Vagina (tissue), 2 donors: ENCODE measurements at places on chromosomes 1 and 21.

- DNase-seq: no peak
Observed at GRCh38 chr1:113166473-113166872, 93.5 kb downstream of the LRIG2 start.

DNA sequence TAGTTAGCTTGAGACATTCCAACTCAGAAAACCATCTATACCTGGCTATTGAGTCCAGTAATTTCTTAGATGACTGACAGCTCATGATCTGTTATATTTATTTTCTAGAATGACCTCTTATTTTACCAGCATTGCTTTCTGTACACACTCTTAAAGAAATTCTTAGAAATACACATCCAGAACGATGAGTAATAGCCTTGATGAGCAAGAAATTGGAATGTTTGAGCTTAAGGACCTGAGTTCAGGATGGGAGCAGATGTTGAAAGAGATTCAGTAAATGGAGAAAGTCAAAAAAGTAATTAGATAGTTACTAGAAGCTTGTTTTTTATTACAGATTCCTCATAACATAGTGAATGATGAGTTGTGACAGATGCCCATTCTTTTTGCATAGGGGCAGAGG is 11.7 kb downstream of the PYHIN1 start:
- no peak for DNase-seq

- DNase-seq: no peak
Observed at GRCh38 chr1:66624412-66625060, 90.6 kb downstream of the SGIP1 start.

DNA sequence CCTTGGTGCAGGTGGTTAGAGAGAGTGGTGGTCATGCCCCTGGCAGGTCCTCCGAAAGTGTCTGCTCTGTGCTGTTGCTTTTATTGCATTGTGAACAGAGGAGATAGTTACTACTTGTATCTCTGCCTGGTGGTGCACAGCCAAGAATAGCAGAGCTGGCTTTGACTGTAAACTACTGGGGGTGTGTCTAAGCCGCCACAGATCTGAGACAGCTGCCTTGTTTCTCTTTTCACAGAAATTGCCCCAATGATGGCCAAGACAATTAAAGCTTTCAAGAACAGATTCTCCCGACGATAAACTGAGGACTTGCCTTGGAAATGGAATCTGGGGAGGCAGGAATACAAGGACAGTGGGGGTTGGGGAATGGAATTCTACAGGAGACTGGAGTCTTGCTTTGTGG is 16.0 kb downstream of the ELOA start:
- DNase-seq: no peak

- DNase-seq: no peak
Observed at GRCh38 chr1:2233468-2233867, 5.3 kb downstream of the SKI start.

DNA sequence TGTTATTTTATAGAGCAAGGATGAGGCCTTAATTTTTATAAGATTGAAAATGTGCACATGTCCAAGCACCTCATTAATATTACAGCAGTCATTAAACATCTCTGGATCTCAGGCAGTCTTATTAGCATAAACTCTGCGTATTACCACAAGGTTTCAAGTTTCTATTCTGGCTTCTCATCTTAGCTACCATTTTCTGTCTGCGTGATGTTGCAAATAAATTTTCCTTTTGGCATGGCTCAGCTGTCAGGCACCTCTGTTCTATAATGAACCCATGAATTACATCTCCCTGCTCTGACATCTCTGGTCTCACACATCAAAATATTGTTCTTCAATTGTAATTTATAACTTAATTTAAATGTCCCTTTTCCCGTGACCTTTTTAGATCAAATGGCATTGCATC is 156.5 kb downstream of the SLC45A1 start:
- DNase-seq: no peak

- DNase-seq: no peak
Observed at GRCh38 chr1:95604771-95605170, 370.8 kb downstream of the RWDD3 start.

GRCh38 chr1:156682166-156682890 is 5.1 kb upstream of the NES start:
- no peak for DNase-seq

DNA sequence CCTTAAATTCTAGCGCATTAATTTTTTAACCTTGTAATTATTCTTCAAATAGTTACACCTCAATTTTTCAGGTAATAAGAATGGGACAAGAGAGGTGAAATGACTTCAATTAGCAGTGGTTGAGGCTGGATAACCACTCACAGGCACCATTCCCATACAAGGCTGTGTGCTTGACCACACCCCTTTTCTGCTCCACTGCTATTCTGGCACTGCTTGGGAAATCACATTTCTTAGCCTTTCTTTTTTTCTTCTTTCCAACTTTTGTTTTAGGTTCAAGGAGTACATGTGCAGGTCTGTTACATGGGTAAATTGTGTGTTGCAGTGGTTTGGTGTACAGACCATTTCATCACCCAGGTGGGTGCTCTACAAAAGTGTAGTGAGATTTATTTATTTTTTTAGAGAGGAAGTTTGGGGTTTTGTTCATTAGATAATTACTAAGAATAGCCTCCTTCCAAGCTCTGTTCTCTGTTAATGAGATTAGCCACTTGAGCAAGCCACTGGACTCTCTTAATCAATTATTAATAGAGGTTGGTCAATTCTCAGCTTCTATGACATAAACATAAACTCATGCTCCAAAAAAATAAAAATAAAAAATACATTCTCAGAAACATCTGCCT is 14.4 kb downstream of the ILDR2 start:
- no peak for DNase-seq

GRCh38 chr1:246000638-246001015 is 506.5 kb downstream of the SMYD3 start:
- no peak for DNase-seq

DNA sequence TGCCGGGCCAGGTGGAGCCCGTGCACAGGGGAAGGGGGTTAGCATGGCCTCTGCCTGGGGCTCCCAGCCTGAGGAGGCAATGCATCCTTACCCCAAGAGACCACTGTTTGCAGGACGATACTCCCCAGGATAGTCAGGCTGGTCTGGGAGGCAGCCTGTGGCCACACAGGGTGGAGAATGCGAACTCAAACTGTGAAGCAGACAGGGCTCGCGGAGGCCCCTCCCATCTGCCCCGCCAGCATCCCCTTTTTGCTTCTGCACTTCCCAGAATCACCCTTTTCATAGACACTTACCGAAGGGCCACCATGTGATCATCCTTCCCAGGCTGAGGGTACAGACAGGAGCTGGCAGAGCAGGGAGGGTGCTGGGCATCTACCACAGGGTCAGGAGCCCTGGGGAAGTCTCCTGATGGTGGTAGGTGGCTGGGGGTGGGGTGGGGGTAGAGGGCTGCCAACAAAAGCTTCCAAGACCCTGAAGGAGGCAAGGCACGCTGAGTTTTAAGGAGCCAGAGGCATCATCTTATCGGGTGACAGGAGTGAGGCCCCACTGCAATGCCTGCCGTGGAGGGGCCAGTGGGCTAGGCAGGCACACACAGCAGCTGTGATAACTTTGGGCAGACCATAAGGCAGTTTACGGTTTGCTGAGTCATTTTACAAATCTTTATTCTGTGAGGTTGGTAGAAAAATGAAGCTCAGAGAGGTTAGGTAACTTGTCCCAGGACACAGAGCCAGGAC is 31.3 kb upstream of the BTG2 start:
- DNase-seq: peak; percentile 95

- no peak for DNase-seq
Observed at GRCh38 chr1:31901838-31902509, 36.2 kb downstream of the PTP4A2 start.

DNA sequence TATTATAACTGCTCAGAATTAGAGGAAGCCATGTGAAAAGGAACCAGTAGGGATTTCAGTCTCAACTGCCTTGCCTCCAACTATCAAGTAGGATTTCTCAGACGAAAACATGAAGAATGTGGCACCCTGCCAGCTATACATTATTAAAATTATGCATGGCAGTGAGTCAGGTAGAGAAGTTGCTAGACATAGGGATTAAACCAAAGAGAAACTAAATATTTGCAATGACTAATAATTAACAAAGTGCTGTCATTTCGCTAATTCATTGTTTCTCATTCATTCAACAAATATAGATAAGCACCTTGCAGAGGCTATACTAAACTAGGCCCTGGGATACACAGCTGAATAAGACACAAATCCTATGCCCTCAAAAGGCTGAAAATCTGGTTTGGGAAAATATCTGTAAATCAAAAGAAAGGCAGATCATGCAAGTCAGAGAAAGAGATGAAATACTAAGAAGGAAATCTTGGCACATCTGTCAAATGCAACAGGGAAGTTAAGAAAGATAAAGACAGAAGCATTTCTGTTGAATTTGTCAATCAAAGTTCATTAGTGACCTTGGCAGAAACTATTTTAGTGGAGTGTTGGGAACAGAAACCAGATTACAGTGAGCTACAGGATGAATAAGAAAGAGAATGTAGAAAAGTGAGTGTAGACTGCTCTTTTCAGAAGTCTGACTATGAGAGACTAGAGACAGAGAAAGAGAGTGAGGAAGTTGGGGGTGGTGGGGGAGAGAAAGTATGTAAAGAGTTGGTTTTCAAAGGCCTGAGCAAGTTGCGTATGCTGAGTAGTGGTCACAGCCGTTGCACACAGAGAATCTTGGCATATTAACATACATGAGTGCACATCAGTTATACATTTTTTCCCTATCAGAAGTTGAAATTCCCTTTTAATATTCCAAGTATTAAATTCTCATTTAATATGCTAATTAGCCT is 14.7 kb upstream of the NBPF11 start:
- no peak for DNase-seq

GRCh38 chr1:201850053-201850397 is 21.1 kb downstream of the IPO9 start:
- DNase-seq: no peak

- DNase-seq: no peak
Observed at GRCh38 chr1:157141212-157141855, 3.1 kb upstream of the ETV3 start.

DNA sequence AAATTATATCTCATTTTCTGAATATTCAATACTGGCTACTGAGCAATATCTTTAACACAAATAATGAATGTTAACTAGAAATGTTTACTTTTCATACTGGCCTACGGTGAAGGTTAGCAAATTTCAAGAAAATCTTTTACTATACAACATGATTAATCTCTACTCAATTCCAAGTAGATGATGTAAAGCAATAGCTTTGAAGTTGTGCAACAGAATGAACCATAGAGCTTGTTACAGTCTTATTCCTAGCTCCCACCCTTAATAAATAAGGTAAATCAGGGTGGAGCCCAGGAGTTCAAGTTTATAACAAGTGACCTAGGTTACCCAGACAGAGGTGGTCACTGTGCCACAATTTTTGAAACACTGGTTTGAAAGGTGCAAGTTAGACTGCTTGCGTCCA is 1678.1 kb downstream of the KCNT2 start:
- DNase-seq: no peak

- DNase-seq: no peak
Observed at GRCh38 chr1:6263716-6264115, 2.8 kb upstream of the GPR153 start.

DNA sequence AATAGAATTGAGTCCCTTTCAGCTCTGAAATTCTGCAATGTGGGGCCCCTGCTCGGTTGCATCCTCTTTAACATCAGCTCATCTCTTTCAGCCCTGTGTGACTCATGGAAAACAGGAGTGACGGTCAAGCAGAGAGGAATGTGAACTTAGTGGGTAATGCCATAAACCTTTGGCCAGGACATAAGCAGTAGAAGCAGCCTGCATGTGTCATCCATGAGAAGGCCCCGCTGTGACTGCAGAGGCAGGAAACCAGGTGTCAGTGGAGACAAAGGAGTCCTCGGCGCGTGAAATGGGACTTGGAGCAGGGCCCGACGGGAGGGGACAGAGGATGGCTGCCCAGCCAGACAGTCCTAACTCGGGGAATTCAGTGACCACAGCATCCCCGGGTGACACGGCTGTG is 21.1 kb upstream of the EPHB2 start:
- DNase-seq: no peak

DNA sequence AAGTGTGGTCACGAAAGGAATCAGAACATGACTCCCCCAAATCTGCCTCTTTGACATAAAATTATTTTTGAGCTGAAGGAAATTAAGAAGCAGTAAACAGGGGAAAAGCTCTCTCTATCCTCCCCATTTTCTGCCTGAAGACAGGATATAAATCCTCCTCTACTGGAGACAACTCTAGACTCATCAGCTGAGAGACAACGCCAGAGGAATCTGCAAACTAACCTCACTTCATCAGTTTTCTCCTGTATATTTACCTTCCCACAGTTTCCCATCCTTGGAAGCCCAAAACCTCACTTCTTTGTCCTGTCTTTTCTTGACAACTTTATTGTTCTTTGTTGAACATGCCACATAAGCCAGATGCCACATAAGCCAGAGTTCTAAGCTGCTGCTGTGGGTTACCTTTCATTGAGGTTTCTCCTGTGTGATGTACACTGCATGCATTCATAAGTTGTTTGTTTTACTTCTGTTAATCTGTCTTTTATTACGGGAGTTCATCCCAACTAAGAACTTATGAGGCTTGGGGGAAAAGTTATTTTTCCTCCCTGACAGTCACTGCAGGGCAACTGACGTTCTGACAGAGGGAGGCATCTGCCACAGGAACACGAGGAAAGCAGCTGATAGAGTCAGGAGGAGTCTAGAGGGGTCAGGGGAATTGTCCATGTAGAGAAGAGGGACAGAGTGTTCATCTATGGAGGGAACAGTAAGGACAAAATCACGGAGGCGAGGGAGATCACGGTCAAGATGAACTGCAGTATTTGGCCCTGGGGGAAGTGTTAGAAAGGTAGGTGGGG is 19.2 kb downstream of the ST6GALNAC3 start:
- no peak for DNase-seq

DNA sequence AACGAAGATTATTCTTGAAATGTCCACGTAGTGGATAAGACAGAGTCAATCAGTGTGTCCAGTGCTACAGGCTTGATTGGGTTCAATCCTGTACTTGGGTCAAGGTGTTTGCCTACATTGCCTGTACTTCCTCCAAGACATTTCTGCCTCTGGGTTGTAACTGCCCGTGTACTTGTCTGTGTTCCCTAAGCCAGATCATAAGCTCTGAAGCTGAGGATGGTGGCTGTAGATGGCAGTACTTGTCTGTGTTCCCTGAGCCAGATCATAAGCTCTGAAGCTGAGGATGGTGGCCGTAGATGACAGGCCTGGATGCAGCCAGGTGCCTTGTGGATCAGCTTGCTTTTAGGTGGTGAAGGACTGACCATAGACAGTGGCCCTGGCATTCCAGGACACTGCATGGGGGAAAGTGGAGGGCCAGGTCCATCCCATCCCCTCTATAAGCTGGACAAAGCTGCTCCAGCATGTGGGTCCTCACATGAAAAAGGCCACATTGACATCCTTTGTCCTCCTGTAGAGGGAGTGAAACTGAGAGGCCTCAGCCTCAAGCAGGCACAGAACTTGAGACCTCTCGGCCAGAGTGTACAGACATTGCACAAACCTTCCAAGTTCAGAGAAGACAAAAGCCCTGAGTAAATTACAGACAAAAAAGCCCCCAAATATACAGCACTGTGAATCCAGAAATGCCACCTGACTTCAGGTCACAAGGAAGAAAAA is 2.0 kb upstream of the SRM start:
- no peak for DNase-seq

- no peak for DNase-seq
Observed at GRCh38 chr1:233598891-233599541, 14.9 kb upstream of the KCNK1 start.

DNA sequence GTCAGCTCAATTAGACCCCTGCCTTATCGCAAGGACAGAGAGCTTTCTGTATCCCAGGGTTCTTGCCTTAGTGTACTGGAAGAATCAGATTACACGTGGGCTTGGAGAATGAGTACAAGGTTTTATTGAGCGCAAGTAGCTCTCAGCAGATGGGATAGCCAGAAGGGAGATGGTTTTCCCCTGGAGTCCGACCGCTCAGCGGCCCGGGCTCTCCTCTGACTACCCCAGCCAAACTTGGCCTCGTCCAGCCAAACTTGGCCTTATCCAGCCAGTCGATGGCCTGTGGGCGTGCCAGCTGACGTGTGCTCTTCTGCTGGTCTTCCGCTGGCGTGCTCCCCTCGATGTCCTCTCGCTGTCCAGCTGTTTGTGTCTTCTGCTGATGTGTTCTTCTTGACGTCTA is 136.9 kb downstream of the SYT14 start:
- no peak for DNase-seq
